Stimulated activated CD4-positive, alpha-beta T cell treated with anti-CD3 and anti-CD28 coated beads, Interleukin-1b, Interleukin-23, amount 100 ng/mL, for 1 hour (primary cell): ENCODE measurements at places on chromosomes 3 and 15.

DNA sequence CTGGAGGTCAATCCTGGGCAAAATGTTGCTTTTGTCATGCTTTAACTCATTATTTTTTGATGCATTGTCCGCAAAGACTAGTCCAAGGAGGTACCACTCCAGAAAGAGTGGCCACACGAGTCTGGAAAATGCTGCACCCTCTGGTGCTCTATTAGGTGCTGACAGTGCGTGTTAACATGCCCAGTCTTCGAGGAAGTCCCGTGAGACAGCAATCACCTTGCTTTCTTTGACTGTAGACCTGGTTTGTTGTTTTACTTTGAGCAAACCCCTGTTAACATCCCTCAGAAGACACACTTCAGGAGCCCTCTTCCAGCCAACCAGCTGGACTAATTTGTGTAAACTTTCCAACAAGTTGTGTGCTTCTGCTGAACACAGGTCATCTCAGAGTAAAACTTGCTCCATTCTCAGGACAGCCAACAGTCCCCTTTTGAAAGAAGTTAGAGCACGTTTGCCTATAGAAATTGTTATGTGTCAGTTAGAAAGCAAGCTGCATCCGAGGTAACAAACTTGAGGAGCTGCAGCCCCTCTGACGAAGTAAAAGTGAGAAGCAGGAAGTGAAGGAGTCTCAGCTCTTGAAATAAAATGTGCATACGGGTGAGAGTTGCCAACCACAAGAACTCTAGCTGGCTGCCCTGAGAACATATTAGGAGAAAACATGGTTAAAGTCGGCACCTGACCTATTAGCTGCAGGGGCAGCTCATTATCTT, 205.0 kb downstream of the LPP start:
- no peak for DNase-seq

GRCh38 chr3:149010504-149010951, 19.2 kb downstream of the GYG1 start:
- DNase-seq: no peak

GRCh38 chr3:164360738-164361406, 717.4 kb downstream of the SI start:
- no peak for DNase-seq

DNA sequence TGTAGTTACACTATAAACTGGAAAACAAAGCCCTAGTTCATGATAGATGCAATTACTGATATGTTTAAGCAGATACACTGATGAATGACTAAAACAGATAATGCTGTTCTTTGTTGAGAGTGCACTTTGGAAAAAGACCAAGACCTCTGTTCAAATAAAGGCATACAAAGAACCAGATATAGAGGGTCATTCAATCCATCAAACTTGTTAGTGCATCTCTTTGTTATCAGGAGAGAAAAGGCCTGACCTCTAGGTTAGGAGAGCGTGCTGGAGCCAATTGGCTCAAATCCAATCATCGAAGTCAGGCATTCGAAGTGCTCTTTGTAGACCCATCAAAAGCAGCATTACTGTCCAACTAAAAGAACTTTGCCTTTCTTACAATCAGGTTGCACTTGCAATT, 124.2 kb downstream of the TFG start:
- no peak for DNase-seq
